ENCODE measurements at places on chromosomes 7 and 10.

DNA sequence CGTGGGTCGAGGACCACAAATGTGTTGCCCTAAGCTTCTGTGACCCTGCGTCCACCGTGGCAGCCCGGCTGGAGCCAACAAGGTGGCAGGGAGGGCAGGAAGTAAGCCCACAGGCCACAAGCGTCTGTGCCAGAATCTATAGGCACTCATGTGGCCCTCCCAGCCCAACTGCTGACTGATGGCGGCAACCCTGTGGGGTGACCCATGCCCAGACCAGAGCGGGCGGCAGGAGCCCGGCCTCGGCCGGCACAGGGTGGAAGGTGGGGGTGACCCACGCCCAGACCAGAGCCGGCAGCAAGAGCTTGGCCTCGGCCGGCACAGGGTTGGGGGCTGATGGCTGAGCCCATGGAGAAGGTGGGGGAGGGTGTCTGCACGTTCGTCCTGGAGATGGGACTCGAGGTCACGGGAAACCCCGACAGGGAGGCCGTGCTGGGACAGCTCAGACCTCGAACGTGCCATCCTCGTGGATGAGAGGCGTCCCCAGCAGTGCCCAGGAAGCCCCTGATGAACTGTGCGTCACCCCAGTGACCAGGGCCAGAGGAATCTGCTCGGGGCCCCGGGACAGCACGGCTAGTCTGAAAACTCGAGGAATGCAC is 181.0 kb downstream of the ELFN1 start:
- DNase-seq = no peak

GRCh38 chr7:44223362-44224079 is 22.7 kb downstream of the YKT6 start:
- DNase-seq = no peak

DNA sequence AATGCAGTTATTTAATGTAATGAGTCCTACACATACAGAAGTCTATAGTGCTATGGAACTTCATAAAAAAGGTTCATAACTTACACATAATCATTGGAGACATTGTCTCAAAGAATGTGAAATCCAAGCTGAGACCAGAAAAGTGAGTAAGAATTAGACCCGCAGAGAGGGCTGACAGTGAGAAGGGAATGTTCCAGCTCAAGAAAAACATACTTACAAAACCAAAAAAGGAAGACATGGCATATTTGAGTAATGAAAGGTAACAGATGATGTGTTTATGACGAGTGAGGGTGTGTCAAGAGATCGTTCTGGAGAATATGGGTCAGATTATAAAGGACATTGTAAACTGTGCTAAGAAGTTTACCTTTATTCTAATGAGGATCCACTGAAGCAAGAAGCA is 566.5 kb downstream of the ATRNL1 start:
- DNase-seq = no peak

DNA sequence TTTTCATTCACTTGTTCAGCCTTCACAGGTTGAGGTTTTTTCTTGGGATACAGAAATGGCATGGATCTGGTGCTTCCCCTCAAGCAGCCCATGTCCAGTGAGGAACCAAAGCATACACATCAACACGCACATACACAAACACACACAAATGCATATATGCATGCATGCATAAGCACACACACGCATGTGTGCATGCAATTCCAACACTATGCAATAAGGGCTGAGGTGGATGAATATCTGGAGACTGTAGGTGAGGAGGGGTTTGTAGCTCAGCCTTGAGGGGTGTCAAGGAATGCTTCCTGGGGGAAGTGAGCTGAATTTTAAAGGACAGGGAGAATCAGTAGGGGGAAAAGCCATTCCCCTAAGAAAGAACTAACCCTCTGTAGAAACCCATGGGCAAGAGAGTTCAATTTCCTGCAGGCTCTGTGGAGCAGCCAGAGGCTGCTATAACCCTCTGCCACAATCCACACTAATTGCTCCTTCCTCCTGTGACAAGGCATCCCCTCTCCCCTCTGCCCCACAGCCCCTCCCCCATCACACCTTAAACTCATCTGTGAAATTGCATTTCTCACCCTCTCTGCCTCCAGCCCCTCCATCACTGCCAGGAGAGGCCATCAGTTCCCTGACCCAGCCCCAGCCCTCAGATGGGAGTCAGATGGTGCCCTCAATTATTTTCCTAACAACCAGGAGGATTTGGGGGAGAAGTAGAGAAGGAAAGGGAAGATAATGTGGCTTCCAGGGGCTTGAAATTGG is 316.4 kb downstream of the RPS24 start:
- no peak for DNase-seq

- DNase-seq = no peak
Measured at GRCh38 chr7:151690606-151691005, 170.9 kb upstream of the RHEB start.

DNA sequence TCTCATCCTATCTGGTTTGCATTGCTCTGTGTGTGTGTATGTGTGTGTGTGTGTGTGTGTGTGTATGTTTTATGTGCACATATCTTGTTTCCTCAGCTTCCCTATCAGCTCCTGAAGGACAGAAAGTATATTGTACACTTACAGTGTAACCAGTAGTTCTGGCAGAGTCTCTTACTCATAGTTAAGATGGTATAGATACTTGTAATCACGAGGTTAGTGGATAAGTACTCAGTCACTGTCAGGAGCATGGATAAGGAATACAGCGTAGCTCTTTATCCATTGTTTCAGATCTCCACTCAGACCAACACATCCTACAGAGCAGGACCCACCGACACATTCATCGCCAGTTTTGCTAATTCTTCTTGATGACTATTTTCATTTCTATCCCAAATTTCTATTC is 275.0 kb downstream of the TSPAN12 start:
- DNase-seq = no peak

DNA sequence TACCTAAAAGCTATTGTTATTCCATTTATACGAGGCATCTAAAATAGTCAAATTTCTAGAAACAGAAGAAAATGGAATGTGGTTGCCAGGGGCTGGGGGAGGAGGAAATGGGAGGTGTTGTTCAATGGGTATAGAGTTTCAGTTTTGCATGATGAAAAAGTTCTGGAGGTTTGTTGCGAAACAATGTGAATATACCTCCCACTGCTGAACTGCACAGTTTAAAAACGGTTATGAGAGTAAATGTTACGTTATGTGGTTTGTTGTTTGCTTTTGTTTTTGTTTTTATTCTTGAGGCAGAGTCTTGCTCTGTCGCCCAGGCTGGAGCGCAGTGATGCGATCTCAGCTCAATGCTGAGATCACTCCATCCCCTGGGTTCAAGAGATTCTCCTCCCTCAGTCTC is 64.9 kb upstream of the NRBF2 start:
- no peak for DNase-seq

DNA sequence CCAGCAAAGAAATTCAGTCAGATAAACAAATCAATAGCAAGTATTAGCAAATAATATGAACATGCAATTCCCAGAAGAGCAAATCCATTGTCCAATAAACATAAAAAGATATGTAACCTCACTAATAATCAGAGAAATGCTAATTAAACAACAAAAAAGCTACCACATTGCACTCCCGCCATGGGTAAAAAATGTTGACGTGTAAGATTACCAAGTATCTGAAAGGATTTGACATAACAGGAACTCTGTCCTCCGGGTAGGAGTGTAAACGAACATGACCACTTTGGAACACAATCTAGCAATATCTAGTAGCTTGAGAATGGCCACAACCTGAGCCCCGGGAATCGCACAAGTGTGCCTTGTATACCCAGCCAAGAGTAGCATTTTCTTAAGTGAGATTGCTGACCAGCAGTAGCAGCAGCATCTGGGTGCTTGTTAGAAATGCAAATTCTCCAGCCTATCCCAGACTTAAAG is 31.6 kb downstream of the DYDC1 start:
- DNase-seq = no peak

DNA sequence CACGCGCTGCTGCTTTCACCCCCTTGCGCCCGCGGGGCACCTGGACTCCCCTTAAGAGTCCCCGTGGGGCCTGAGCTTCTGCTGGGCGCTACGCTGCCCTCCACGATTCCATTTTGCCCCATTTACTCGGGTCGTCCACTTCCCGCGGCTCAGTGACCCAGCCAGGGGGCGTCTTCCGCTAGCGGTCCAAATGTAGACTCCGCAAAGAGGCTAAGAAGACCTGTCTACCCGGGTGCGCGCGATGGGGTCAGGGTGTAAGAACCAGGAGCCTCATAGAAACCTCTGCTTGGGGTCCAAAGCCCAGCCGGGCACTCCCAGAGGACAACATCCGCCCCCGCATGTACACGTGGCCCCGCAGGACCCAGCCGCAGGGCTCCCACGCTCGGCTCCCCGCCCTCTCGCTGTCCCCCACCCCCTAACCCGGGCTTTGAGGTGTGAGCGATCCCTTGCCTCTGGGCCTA is 5.2 kb upstream of the HMX2 start:
- DNase-seq = no peak

DNA sequence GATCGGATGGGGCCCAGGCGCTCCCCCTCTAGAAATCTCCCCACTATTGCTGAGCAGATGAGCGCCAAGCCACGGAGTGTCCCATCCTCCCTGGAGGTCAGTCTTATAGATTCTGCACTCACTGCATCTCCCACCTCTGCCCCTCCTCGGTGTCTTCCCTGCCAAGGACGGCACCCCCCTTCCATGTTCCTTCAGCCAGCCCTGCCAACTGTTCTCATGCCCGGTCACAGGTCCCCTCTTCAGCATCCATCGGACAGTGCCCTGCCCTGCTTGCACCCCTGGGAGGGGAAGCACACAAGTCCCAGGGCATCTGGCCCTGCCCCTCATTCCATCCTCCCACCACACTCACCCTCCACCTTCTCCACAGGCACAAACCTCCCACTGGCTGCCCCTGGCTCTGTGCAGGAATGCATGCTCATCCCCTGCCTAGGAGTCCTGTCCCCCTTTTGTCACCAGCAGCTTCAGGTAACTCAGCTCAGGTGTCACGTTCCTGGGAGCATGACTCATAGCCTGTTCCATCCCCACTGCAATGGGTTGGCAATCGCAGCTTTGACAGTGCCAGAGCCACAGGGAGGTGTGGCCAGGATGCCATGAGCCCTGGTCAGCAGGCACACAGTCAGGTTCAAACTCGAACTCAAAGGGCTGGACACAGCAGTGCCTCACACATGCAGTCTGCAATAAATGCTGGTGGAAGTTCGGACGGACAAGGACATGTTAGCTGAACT is 234.7 kb upstream of the TCERG1L start:
- DNase-seq = no peak

DNA sequence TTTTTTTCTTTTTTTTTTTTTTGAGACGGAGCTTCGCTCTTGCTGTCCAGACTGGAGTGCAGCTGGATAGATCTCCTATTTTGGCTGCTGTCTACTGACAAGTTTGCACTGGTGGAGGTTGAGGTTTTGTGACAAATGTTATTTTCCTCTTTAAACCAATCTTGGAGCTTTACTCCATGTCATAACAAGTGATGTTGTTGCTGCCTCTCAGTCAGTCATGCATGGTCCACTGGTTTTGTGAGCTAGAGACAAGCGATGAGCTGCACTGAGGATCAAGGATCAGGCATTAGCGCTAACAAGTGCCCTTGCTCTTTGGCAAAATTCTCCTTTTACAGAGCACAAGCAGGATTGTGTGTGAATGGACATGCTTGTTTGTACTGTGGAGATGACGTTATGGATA is 805 bp upstream of the WDFY4 start:
- no peak for DNase-seq

- DNase-seq = no peak
Measured at GRCh38 chr7:111145472-111145871, 54.5 kb downstream of the LRRN3 start.

DNA sequence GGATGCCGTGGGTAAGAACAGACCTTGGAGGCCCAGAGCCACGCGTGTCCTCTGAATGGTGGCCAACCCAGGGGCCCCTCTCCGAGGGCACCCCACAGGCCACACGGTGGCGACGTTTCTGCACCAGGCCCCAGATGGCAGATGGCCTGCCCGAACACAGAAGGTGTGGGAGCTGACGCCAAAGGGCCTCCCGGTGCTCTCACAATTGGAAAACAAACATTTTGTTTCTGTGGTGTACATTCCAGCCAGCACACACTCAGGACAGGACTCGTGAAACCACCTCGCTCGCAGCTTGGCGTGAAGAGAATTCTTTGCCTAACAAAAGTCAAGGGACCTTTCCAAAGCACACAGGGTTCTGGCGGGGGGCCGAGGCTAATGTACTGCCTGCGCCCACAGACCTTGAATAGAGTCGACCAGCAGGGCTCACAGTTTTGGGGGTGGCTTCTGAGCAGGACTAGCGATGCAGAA is 112.1 kb downstream of the FAM53B start:
- DNase-seq = no peak

DNA sequence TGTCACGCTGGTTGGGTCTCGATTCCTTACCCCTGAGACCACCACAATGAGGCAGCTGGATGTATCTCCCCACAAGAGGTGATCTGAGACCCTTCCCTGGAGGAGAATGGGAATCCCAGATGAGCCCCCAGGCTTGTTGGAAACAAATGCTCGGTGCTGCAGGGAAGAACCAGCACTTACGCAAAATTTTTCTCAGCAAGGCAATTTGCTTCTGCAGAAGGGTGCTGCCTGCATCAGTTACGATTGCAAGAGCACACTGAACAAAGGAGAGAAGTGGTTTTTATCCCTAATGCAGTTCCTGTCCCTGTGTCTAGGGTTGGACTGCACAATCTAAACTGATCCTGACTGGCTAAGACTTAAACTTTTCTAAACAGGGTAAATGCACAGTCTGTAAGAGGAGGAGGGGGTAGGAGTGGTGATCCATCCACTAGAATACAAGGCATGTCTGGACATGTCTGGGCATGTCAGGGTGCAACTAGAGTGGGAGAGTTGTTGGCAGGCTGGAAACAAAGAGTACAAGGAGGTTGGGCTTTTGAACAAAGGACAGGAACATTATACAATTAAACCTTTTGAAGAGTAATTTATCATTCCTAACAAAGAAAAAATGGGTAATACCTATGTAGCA is 114.9 kb upstream of the FAM3C start:
- DNase-seq = no peak

DNA sequence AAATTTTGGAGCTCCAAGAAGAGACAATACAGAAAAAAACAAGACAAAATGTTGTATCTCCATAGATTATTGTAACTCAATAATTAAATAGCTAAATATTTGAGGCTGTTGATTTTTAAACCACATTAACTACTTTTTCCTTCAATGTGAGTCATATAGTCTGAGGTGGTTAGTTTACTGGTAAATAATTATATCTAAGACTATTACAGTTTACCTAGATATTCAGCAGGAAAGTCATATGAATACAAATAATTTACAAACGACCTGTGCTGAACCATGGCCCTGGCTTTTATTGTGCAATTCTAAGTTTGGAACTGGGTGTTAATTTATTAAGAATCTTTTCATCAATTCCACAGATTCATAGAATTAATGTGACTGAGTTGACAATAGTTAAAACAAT is 22.2 kb downstream of the CREB5 start:
- DNase-seq = no peak
